ENCODE measurements at places on chromosomes 12 and 14.
A peak's percentile ranks its signal among the peaks of the same experiment; 100 is the strongest.

GRCh38 chr14:58239244-58240195, 5.1 kb upstream of the PSMA3 start:
- DNase-seq = peak; percentile 45

DNA sequence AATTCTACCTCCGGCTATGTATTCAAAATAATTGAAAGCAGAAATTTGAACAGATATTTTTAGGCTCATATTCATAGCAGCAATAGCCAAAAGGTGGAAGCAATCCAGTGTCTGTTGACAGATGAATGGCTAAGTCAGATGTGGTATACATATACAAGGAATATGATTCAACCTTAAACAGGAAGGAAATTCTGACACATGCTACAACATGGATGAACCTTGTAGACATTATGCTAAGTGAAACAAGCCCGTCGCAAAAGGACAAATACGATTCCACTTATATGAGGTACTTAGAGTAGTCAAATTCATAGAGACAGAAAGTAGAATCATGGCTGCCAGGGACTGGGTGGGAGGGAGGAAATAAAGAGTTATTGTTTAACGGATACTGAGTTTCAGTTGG, 331.6 kb downstream of the PCNX1 start:
- no peak for DNase-seq

GRCh38 chr14:87567618-87568295, 425.2 kb downstream of the GALC start:
- DNase-seq = no peak

- no peak for DNase-seq
Observed at GRCh38 chr14:97824218-97824617, 1027.0 kb downstream of the VRK1 start.

- DNase-seq = no peak
Observed at GRCh38 chr14:100436745-100437406, 113.7 kb downstream of the SLC25A47 start.

- no peak for DNase-seq
Observed at GRCh38 chr12:99455350-99456035, 192.1 kb upstream of the GARIN6 start.

GRCh38 chr12:89695100-89695499, 13.5 kb downstream of the ATP2B1 start:
- DNase-seq = no peak

Measured in DMS79 (cell line).